ENCODE measurements at places on chromosomes 3 and 15. TPM values are rescaled to one million over a fixed set of nuclear protein-coding genes. Genes with fewer than 3 reads are reported as not detected.
A peak's percentile ranks its signal among the peaks of the same experiment; 100 is the strongest.

DNA sequence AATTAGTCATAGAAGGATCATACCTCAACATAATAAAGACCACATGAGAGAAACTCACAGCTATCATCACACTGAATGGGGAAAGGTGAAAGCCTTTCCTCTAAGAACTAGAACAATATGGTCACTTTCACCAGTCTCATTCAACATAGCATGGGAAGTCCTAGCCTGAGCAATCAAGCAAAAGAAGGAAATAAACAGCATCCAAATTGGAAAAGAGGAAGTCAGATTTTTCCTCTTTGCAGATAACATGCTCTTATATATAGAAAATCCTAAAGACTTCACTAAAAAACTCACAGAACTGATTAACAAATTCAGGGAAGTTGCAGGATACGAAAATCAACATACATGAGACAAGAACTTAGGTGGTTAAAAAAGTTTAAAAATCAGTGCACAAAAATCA is 24.7 kb downstream of the MAP3K13 start:
- no peak overlapping the region for H3K27ac ChIP-seq
- peaks cover 11% of the 10 kb centered on the region for H3K27me3 ChIP-seq
- DNase-seq = no peak

CACNA1D gene
- 0.31 TPM for total RNA-seq

DNA sequence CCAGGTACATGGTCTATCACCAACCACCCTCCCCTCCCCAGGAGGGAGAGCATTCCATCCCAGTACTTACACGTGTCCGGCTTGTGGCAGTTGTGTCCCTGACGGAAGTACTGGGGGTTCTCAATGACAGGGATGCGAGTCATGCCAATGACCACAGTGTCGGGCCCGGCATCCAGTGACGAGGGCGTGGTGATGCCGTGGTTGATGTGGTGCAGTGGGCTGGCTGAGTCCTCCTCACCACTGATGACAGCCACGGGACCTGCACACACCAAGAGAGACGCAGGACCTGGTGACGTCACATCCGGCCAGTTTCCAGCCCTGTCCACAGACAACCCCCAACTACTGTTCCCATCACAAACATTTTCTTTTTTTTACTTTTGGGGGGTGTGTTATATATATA is 223.8 kb downstream of the NTRK3 start:
- H3K36me3 ChIP-seq = no peaks in the 10 kb centered on the region
- peaks cover 6% of the 10 kb centered on the region for H3K4me1 ChIP-seq
- no peak overlapping the region for H3K27ac ChIP-seq
- no peak overlapping the region for H3K4me3 ChIP-seq
- peaks cover 8% of the 10 kb centered on the region for H3K27me3 ChIP-seq

DNA sequence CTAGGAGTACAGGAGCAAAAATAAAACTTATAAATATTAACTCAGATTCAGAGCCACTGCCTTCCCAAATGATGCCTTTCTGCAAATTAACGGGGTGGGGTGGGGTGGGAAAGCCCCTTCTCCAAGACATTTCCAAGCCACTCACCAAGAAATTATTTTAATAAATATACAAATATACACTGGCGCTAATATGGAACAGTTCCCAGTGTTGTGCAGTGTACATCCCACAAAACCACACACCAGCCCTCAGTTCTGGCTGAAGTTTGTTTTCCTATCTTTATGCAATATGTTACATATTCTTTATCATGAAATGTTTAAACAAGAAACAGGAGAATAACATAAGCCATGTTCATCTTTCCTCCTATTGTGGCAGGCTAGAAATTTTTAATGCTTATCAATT is 53.0 kb upstream of the GYG1 start:
- no peak for DNase-seq
- H3K27me3 ChIP-seq = peaks cover 20% of the 10 kb centered on the region
- H3K27ac ChIP-seq = no peak overlapping the region
- H3K36me3 ChIP-seq = no peaks in the 10 kb centered on the region

GRCh38 chr15:62533687-62534086 is 368.6 kb upstream of the C2CD4B start:
- H3K4me3 ChIP-seq = no peak overlapping the region
- no peaks in the 10 kb centered on the region for H3K4me1 ChIP-seq
- H3K27me3 ChIP-seq = peaks cover 2% of the 10 kb centered on the region
- no peak for DNase-seq

DNA sequence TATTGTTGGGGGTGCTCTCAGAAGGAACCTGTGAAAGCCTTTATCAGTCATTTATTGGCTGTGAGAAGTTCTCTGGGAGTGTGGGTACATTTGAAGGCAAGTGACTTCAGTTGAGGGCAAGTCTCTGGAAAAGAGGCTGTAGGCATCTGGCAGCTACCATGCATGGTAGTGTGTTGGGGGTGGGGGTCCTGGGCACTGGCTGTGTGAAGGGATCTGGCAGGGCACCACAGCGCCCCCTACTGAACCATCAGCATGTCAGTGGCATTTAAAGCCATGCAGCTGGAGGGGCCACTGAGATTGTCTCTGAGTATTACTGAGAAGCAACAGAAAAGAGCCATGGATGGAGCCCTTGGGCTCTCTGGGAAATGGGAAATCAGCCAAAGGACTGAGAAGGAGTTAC is 30.6 kb downstream of the CRTAP start:
- H3K36me3 ChIP-seq = no peaks in the 10 kb centered on the region
- no peaks in the 10 kb centered on the region for H3K4me1 ChIP-seq
- H3K4me3 ChIP-seq = no peak overlapping the region
- peaks cover 2% of the 10 kb centered on the region for H3K27me3 ChIP-seq
- peak; percentile 32 for DNase-seq
- H3K27ac ChIP-seq = no peak overlapping the region

PCOLCE2 gene
- not detected for total RNA-seq
